Activated T-cell treated with anti-CD3 and anti-CD28 coated beads for 24 hours (primary cell): ENCODE measurements at places on chromosomes 11 and 22.

GRCh38 chr11:27159335-27159679 lies 118.7 kb downstream of the BBOX1 start:
- DNase-seq, result no peak

DNA sequence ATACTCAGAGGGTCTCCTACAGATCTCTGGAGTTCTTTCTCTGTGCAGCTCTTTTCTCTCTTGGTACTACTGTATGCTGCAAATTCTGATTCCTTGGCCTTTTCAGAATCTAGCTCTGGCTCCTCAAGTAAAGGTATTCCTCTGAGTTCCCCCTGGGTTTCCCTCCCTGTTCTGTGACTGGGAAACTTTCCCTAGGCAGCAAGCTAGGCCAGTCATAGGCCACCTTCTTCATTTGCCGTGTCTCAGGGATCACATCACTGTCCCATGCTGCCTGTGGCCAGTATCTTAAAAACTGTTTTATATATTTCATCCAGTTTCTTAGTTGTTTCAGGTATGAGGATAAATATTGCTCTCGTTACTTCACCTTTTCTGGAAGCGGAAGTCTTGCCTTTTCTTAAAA lies 71.2 kb downstream of the FAM83F start:
- DNase-seq, result no peak

DNA sequence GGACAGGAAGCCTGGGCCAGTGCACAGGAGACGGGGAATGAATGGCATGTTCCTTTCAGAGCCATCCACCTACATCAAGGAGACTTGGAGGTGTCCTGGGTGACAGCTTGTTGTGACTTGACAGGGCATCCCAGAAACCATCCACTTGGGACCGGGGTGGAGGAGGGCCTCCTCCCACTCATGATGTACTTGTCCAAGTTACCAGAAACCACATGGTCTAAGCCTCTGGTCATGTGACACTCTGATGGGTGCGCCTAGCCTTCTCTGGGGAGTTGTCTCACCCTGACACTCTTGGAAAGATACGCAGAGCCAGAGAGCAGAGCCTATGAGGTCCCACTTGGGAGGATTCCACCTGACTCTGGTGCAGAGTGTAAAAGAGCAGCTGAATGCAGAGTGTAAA lies 21.6 kb upstream of the FXYD6 start:
- DNase-seq, result no peak

DNA sequence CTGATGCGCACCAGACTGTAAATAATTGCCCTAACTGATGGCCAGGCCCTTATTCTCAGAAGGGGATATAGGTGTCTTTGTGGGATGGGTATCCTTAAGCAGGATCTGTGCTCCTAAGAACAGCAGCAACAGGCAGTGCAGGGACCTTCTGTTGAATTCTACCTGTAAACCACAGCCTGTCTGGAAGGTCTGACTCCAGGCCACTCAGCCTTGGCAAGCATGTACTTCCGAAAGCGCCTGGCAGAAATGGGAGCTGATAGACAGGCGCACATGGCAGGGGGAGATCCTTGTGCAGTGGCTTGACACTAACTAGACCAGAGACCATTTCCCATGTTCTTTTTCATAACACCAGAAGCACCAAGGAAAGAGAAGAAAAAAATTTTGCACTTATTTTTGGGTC lies 59.0 kb downstream of the C22orf31 start:
- no peak for DNase-seq

DNA sequence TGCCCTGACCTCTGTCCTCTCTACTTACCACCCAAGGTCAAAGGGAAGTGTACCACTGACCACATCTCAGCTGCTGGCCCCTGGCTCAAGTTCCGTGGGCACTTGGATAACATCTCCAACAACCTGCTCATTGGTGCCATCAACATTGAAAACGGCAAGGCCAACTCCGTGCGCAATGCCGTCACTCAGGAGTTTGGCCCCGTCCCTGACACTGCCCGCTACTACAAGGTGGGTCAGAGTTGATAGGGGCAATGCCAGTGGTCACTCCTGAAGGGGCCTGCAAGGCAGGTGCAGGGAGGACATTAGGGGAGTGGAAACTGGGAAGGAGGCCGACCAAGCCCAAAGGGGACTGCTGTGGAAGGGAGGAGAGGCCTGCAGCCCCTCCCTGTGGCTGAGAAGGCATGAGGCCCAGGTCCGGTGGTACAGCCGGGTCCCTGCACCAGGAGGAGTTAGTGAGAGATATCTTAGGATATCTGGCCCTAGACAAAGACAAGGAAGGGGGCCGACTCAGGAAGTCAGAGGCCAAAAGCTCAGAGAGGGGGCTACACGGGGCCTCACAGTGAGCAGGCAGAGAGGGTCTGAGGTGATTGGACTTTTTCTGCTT lies 17.9 kb downstream of the POLR3H start:
- DNase-seq, result no peak

DNA sequence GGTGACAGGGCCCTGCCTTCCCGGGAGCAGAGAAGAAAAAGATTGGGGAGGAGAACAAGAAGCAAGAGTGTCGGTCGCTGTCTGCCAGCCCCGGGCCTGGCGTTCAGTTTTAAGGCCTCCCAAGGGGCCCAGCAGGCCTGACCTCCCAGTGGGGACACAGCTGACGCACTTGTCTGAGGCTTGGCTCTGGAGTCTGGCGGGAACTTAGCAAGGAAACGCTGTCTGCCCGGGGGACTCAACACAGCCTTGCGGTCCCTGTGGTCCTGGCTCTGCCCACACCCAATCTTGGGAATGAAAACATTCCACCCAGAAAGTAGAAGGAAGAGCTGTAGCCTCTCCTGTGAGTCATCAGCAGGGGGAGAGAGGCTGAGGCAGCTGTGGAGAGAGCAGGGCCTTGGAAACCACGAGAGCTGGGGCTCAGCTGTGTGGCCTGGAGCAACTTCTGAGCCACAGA lies 54.4 kb downstream of the TRAF6 start:
- no peak for DNase-seq

DNA sequence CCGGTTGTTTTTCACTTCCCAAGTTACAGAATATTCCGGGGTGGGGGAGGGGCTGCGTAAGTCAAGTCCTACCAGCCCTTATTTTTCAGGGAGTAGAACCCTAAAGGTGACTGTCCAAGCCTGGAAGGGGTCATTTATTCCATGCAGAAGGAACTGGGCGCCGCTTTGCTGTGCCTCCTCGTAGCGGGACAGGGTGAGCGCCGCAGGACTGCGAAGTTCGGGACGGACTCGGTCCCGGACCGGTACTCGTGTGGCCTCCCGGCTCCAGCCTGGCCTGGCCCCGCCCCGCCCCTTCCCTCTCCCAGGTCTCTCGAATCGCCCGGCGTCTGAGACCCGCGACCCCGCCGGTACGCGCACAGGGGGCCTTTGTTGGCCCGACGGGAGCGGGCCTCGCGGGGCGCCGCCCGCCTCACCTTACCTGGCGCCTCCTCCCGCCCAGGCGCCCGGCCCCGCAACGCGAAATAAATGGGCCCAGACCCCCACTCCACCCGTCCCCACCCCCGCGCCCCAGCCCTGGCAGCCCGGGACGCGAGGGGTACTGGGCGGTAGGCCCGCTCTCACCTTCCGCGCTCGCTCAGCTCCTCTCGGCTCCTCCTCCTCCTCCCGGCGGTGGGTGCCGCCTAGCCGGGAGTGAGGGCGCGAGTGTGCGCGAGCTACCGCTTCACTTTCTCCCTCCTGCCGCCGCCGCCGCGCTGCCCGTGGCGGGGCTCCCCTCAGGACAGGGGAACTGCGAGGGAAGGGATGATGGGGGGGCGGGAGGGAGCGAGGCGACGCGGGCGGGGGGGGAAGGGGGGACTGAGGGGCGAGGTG lies 698 bp downstream of the PAK1 start:
- DNase-seq, result peak; percentile 16

DNA sequence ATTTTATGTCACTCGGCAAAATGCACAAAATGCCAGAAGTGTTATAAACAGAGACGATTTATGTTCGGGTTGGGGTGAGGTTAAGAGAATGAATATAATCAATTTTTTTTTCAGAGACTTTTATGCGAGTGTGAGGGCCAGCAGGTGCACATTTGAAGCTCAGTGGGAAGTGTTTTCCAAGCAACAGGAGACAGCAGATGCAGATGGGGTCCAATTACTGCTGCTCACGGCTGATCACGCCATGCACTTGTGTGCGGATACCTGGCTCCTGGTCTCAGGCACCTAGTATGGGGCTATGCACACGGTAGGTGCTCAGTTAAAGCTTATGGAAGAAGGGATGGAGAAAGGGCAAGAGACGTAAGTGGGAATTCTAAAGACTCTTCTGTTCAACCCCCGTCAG lies 249.1 kb downstream of the MIAT start:
- DNase-seq, result no peak
